Stimulated activated CD8-positive, alpha-beta memory T cell treated with anti-CD3 and anti-CD28 coated beads, Interleukin-4, amount 100 ng/mL, for 4 hours (primary cell): ENCODE measurements at places on chromosomes 11 and 22.

GRCh38 chr11:123110397-123110796 lies 48.5 kb upstream of the HSPA8 start:
- no peak for DNase-seq

DNA sequence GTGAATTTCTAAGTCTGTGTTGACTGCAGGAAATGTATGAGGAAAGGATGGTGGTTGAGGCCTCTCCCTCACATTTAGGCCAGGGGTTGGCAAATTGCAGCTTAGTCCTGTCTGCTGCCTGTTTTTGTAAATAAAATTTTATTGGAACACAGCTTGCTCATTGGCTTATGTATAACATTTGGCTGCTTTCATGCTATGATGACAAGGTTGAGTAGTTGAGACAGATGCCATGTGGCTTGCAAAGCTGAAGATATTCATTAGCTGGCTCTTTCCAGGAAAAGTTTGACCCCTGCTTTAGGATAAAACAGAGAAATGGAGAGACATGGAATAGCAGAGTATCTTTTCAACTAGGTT lies 46.2 kb downstream of the BCR start:
- no peak for DNase-seq

GRCh38 chr11:48098024-48098423 lies 117.7 kb downstream of the PTPRJ start:
- DNase-seq: no peak

DNA sequence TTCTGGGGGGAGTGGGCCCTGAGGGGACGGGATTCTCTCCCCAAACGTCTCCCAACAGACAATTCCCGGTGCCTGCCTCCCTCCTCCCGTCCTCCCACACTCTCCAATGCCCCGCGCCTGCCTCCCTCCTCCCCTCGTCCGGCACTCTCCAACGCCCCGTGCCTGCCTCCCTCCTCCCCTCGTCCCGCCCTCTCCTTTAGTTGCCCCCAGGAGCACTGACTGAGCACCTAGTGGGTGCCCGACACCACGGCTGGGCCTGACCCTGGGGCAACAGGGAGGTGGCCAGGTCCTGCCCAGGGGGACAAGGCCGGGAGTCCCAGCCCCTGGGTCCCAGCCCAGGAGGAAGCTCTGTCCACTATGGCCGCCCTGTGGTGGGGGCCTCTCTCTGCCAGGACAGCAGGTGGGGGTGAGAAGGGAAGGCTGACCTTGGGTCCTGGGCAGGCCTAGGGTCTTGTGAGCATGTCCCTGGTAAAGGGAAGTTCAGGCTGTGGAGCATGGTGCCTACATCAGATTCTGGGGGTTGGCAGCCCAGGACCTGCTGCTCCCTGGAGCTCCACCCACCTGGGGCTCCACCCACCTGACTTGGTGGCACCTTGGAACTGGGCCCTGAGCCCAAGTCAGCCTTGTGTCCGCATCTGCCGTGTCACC lies 942.3 kb downstream of the BRD1 start:
- DNase-seq: no peak

GRCh38 chr11:60633645-60634044 lies 65.8 kb upstream of the MS4A8 start:
- DNase-seq: no peak

DNA sequence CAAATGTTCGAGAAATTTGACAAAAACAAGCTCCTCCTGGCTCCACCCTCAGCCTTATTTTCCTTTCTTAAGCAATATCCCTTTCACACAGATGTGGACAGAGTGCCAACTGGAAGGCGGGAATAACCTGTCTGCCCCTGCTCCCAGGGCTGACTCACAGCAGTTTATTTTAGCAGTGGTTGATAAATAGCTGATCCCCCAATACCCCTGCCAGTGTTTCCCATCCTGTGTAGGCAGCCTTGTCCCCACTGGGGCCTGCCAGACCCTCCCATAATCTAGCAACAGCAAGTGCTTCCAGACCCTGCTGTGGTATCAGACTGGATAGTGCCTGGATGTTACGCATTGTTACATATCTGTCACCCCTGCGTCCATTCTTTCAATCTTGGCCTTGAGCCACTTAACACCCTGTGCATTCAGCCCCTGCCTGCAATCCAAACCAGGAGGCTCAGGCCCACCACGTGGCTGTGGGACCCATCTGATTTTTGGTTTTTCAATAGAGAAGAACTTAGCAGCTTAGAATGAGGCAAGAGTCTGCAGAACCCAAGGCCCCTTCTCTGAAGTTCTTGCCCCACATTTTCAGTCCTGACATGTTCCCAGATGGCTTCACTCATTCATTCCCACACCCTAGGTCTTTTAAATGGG lies 53.7 kb downstream of the PARVA start:
- no peak for DNase-seq

GRCh38 chr11:81515566-81515965 lies 1218.1 kb downstream of the FAM181B start:
- DNase-seq: no peak

GRCh38 chr11:50080256-50080655 lies 47.6 kb downstream of the OR4C45 start:
- DNase-seq: no peak

DNA sequence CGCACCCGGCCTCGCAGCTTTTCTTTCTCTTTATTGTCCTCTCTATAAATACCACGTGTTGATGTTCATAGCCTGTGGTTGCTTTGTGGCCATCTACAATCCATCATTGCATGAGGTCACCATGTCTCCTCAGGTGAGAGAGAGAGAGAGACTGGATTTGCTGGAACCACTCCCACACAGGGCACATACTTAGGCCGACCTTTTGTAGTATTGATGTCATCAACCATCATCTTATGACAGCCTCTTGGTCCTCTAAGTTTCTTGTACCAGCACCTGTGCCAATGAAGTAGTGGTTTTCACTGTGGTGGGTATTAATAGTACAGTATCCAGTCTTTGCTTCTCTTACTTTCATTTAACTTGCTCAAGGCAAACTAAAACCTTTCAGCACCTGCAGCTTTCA lies 22.8 kb upstream of the P2RY6 start:
- DNase-seq: no peak
